Activated CD4-positive, alpha-beta T cell treated with anti-CD3 and anti-CD28 coated beads, Interleukin-2, amount 50 U/mL, for 1 hour (primary cell): ENCODE measurements at places on chromosomes 7 and 10.

- DNase-seq, result no peak
Observed at GRCh38 chr10:46267132-46267985, 19.4 kb upstream of the ANTXRL start.

GRCh38 chr7:106592282-106593027, 68.5 kb downstream of the CCDC71L start:
- DNase-seq, result no peak

DNA sequence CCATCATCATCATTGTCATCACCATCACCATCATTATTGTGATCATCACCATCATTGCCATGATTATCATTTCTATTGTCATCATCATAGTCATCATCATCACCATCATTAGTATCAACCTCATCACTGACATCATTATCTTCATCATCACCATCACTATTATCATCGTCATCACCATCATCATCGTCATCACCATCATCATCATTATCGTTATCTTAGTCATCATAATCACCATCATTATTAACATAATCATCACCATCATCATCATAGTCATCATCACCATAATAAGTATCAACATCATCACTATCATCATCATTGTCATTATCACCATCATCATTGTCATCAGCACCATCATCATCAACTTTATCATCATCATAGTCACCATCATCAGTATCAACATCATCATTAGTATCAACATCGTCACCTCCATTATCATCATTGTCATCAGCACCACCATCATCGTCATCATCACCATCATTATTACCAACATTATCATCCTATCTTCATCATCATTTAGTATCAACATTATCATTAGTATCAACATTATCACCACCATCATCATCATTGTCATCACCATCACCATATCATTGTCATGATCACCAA, 241.3 kb downstream of the ADARB2 start:
- no peak for DNase-seq

- no peak for DNase-seq
Observed at GRCh38 chr7:27901028-27901760, 161.2 kb downstream of the TAX1BP1 start.

GRCh38 chr7:137446025-137446424, 102.5 kb upstream of the PTN start:
- no peak for DNase-seq
